Activated CD4-positive, alpha-beta memory T cell treated with anti-CD3 and anti-CD28 coated beads, Interleukin-2, amount 10 ng/mL, durations not matched to agents 7 days and 5 days (primary cell): ENCODE measurements at places on chromosomes 12 and 14. TPM values are rescaled to one million over a fixed set of nuclear protein-coding genes. Genes with fewer than 3 reads are reported as not detected.

Gene KCNC2
- total RNA-seq, result not detected

Gene SSPN
- total RNA-seq, result not detected

Gene RFLNA
- not detected for total RNA-seq

Gene AICDA
- total RNA-seq, result not detected

Gene BIN2
- total RNA-seq, result 206 TPM

DNA sequence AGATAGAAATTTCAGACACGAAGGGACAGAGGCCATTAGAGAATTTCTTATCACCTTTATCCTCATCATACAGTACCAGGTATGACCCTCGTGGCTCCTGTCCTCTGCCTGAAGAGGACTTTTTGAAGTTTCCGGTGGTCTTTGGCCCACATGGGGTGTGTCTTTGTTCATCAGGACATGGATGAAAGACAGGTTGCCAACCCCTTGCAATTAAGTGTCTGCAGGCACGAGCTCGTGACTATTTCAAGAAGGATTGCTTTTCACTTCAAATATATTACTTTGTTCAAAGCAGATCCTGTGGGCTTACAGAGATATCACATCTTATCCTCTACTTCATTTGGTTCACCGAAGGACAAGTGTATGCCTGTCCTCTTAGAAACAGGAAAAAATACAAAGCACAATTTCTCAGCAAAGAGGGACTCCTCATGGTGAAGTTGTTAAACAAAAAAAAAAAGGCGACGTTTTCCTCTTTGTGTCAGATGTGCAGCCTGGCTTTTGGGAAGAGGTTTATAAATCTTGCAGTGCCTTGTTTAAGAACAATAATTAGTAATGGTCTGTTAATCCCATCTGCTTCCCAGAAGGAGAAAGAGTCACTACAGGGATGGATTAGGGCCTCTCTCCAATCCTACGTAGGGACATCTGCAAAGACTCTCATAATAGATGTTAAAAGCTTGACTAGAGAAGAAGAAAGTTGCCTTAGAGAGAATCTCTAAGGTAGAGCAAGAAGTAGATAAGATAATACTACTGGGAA, 13.5 kb upstream of the FAM234B start:
- no peaks in the 10 kb centered on the region for H3K4me1 ChIP-seq
- peaks cover 14% of the 10 kb centered on the region for H3K27me3 ChIP-seq
- H3K27ac ChIP-seq, result no peak overlapping the region
- no peak for DNase-seq
- H3K4me3 ChIP-seq, result no peak overlapping the region
- H3K36me3 ChIP-seq, result no peaks in the 10 kb centered on the region

GRCh38 chr14:101083564-101084435, 180.3 kb upstream of the RTL1 start:
- peaks cover 22% of the 10 kb centered on the region for H3K27me3 ChIP-seq
- H3K4me1 ChIP-seq, result no peaks in the 10 kb centered on the region
- H3K36me3 ChIP-seq, result no peaks in the 10 kb centered on the region

- no peak for DNase-seq
- no peaks in the 10 kb centered on the region for H3K36me3 ChIP-seq
- H3K27me3 ChIP-seq, result peaks cover 7% of the 10 kb centered on the region
- no peak overlapping the region for H3K4me3 ChIP-seq
- no peak overlapping the region for H3K27ac ChIP-seq
- no peaks in the 10 kb centered on the region for H3K4me1 ChIP-seq
These were observed 19.3 kb downstream of the CTSG start for GRCh38 chr14:24556756-24557155.

- H3K4me1 ChIP-seq, result peaks cover 3% of the 10 kb centered on the region
- no peaks in the 10 kb centered on the region for H3K36me3 ChIP-seq
- no peak for DNase-seq
These were observed 35.9 kb upstream of the PWP1 start for GRCh38 chr12:107649661-107650061.

DNA sequence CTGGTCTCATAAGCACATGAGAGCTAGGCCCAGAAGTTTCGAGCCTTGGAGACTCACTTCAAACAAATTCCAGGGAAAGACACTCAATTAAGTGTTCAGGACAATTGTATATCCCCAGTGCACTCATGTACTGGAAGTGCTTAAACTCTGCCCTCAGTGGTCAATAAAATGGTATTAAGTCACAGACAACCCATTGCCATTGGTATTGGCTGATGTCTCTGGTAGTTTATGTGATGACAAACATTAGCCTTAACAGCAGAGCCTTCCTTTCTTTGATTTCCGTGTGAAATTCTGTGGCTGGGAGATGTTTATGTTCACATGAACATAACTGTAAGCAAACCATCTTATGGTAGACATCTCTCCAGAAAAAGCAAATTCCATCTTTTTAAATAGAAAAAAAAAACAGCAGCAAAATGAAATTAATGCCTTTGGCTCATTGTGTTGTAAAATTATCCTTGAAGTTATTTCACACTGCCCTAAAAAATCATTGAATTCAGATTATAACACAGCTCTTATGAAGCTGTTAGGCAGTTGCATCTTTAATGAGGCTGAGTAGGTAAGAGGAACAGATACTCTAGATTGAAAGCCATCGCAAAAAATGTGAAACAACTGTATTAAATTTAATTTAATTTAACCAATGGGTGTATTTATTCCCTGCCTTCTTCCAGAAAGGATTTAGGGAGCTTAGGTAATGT, 216.2 kb upstream of the PLEKHG7 start:
- no peak for DNase-seq
- H3K36me3 ChIP-seq, result no peaks in the 10 kb centered on the region
- no peak overlapping the region for H3K27ac ChIP-seq

DNA sequence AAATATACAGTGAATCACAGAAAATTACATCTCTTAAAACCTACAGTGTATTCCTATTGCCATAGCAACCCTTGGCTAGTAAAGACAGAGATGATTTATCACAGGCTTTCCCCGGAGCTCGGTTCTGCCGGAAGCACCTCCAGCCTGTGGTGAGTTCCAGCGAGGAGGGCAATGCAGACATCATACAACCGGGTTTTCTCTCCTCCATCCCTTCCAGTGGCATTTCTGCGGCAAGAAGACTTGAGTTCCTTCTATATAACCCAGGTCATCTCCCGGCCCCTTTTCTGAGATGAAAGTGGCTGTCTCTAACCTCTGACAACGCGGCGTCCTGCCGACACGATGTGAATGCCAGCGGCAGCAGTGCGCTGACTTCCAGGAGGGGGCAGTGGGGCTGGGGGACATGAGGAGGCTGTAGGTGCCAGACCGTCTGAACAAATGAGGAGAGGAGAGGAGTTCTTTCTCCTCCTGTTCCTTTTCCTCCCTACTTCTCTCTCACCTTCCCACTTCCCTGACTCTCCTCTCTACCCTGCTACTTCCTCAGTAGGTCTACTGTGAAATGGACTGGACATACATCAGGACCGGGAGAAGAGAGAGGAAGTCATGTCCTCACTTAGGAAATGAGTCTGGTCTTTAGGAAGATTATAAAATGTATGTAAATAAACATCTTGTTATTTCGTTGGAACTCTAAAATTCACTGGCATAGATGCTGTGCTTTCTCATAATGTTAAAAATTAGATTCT, 68.6 kb upstream of the MAX start:
- H3K36me3 ChIP-seq, result no peaks in the 10 kb centered on the region
- peak; percentile 59 for DNase-seq
- H3K27me3 ChIP-seq, result peaks cover 8% of the 10 kb centered on the region
- peak overlapping the region; percentile 66 for H3K4me3 ChIP-seq
- peaks cover 37% of the 10 kb centered on the region for H3K4me1 ChIP-seq

DNA sequence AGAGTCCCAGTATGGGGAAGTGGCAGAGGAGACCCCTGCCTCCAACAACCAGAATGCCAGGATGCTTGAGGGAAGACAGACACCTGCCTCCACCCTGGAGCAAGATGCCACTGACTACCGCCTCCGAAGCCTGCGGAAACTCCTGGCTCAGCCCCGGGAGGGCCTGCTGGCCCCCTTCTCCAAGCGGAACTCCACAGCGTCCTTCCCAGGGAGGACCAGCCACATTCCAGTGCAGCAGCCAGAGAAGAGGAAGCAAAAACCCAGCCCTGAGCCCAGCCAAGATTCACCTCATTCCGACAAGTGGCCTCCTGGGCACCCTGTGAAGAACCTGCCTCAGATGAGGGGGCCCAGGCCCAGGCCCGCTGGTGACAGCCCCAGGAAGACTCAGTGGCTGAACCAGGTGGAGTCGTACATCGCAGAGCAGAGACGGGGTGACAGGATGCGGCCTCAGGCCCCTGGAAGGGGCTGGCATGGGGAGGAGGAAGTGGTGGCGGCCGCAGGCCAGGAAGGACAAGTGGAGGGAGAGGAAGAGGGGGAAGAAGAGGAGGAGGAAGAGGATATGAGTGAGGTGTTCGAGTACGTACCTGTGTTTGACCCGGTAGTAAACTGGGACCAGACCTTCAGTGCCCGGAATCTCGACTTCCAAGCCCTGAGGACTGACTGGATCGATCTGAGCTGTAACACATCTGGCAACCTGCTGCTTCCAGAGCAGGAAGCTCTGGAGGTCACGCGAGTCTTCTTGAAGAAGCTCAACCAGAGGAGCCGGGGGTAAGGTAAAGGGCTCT, 93.7 kb downstream of the B4GALNT3 start:
- peaks cover 4% of the 10 kb centered on the region for H3K27me3 ChIP-seq
- H3K4me1 ChIP-seq, result peaks cover 32% of the 10 kb centered on the region
- H3K27ac ChIP-seq, result peak overlapping the region; percentile 54
- DNase-seq, result peak; percentile 51
- peak overlapping the region; percentile 46 for H3K4me3 ChIP-seq

GRCh38 chr12:90030726-90031125, 322.1 kb upstream of the ATP2B1 start:
- H3K27me3 ChIP-seq, result no peaks in the 10 kb centered on the region
- no peaks in the 10 kb centered on the region for H3K36me3 ChIP-seq
- no peak overlapping the region for H3K27ac ChIP-seq
- H3K4me1 ChIP-seq, result peaks cover 11% of the 10 kb centered on the region
- H3K4me3 ChIP-seq, result no peak overlapping the region

- H3K27ac ChIP-seq, result no peak overlapping the region
- H3K4me1 ChIP-seq, result peaks cover 8% of the 10 kb centered on the region
- H3K27me3 ChIP-seq, result peaks cover 24% of the 10 kb centered on the region
These were observed 17.1 kb downstream of the IRAK3 start for GRCh38 chr12:66206141-66206540.

DNA sequence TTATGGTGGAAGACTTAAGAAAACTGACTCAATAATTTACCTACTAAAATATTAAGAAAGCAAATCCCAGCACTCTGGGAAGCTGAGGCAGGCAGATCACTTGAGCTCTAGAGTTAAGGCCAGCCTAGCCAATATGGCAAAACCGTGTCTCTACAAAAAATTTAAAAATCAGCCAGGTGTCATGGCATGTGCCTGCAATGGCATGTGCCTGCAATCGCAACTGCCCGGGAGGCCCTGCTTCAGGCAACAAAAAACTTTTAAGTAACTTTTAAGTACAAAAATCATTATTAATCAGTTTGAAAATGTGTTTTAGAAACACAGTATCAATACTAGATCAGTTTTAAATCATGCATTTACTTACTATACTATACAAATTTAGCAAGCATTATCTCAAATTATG, 17.5 kb downstream of the C2CD5 start:
- DNase-seq, result no peak
- peaks cover 39% of the 10 kb centered on the region for H3K36me3 ChIP-seq
- H3K27me3 ChIP-seq, result no peaks in the 10 kb centered on the region
- peaks cover 3% of the 10 kb centered on the region for H3K4me1 ChIP-seq

- H3K27me3 ChIP-seq, result no peaks in the 10 kb centered on the region
- H3K4me1 ChIP-seq, result no peaks in the 10 kb centered on the region
- H3K36me3 ChIP-seq, result no peaks in the 10 kb centered on the region
- no peak overlapping the region for H3K4me3 ChIP-seq
- H3K27ac ChIP-seq, result no peak overlapping the region
These were observed 239.8 kb upstream of the FAR2 start for GRCh38 chr12:28909291-28909690.

- H3K27me3 ChIP-seq, result no peaks in the 10 kb centered on the region
- H3K36me3 ChIP-seq, result peaks cover 58% of the 10 kb centered on the region
- no peak for DNase-seq
- H3K27ac ChIP-seq, result no peak overlapping the region
- H3K4me1 ChIP-seq, result no peaks in the 10 kb centered on the region
These were observed 101.7 kb downstream of the CIT start for GRCh38 chr12:119775246-119775895.

- H3K36me3 ChIP-seq, result no peaks in the 10 kb centered on the region
- no peaks in the 10 kb centered on the region for H3K27me3 ChIP-seq
- H3K4me1 ChIP-seq, result peaks cover 21% of the 10 kb centered on the region
- H3K27ac ChIP-seq, result no peak overlapping the region
- no peak overlapping the region for H3K4me3 ChIP-seq
These were observed 22.3 kb upstream of the STK38L start for GRCh38 chr12:27221625-27222387.

GRCh38 chr12:14327711-14328110, 37.8 kb upstream of the ATF7IP start:
- DNase-seq, result no peak
- H3K4me3 ChIP-seq, result no peak overlapping the region
- H3K27me3 ChIP-seq, result no peaks in the 10 kb centered on the region

GRCh38 chr12:93032758-93033157, 103.7 kb upstream of the EEA1 start:
- H3K27ac ChIP-seq, result no peak overlapping the region
- DNase-seq, result no peak
- H3K27me3 ChIP-seq, result peaks cover 5% of the 10 kb centered on the region
- H3K36me3 ChIP-seq, result no peaks in the 10 kb centered on the region

- H3K27me3 ChIP-seq, result peaks cover 12% of the 10 kb centered on the region
- H3K27ac ChIP-seq, result no peak overlapping the region
These were observed 6.3 kb downstream of the CLEC2A start for GRCh38 chr12:9925705-9926393.

- H3K27me3 ChIP-seq, result no peaks in the 10 kb centered on the region
- H3K27ac ChIP-seq, result no peak overlapping the region
- no peak for DNase-seq
These were observed 1435.3 kb downstream of the LRFN5 start for GRCh38 chr14:43041976-43042375.

DNA sequence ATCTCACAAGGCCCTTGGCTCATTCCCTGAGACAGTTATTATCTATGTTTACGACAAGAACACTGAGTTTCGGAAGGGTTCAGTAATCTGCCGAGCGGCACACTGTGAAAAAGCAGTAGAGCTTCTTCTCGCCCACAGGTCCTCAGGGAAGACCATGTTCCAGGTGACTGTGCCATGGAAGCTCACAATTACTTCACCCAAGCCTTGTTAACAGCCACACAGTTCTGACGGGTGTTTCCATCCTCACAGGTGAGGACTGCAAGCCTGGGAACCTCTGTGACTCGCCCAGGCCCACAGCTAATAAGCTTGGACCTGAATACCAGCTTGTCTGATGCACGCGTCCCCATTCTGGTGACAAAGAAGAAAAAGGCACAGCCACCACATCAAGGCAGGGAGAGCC, 15.4 kb downstream of the SETD3 start:
- H3K36me3 ChIP-seq, result peaks cover 33% of the 10 kb centered on the region
- H3K27ac ChIP-seq, result no peak overlapping the region
- H3K27me3 ChIP-seq, result no peaks in the 10 kb centered on the region
